Upper lobe of left lung (tissue), 6 donors: ENCODE measurements at places on chromosomes 2 and 18.
A peak's percentile ranks its signal among the peaks of the same experiment; 100 is the strongest.

- DNase-seq, result no peak
Observed at GRCh38 chr2:233399306-233400225, 45.3 kb downstream of the DGKD start.

DNA sequence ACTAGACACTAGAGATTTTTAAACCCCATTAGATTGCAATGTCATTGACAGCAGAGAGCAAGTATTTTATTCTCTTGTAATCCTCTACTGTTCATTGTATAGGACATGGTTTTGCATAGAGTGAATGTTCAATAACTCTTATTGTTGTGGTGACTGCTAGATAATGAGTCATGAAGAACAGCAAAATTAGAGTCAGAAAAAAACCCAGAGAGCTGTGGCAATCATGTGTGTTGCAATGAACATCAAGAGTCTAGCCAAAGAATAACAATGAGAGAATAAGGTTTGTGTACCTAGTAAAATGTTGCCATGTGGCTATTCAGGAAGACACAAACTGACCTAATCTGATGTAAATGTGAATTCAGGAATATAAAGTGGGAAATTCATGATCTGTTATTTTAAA lies 684.0 kb downstream of the DSC3 start:
- DNase-seq, result no peak

DNA sequence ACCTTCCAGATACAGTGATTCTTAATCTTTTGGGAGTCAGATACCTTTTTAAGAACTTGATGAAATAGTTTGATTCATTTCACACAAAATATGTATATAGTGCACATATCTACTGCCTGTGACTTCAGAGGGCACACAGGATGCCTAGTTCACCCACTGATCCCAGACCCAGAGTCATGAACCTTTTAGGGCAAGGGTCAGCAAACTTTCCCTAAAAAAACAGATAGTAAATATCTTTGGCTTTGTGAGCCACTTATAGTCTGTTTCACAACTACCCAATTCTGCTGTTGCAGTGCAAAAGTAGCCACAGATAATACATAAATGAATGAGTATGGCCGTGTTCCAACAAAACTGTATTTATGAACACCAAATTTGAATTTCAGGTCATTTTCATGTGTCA lies 124.9 kb downstream of the ANKRD44 start:
- no peak for DNase-seq

DNA sequence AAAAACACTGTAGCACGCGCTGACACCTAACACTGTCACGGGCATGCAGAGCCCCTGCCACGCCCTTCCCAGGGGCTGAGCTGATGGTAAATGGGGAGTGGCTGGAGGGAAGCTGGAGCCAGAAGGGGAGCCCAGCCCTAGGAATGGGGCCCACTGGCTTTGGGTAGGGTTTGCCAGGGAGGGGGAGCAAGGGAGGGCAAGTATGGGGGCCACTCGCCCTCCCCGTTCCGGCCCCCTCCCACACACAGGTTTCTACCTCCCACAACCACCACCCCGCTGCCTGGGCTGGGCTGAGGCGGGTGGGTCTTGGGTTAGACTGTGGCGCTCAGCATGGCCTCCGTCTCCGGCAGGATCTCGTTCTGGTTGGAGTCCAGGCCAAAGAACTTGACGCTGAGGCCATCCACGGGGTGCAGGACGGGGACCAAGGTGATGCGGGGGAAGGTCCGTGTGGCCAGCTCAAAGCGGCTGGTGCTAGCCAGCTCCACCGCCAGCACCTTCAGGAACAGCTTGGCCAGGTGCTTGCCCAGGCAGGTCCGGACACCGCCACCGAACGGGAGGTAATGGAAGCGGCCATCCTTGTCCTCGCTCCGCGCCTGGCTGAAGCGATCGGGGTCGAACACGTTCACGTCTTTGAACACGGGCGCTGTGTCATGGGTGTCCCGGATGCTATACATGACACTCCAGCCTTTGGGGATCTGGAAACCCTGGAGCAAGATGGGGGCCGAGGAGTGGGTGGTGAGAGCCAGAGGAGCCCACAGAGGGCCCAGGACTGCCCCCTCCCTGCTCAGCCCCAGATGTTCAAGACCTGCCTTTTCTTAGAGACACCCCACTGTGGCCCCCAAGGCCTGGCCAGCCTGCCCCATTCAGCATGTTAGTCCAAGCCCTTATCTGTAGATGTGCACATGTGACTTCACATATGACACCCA lies 15.5 kb downstream of the CYP26B1 start:
- DNase-seq, result peak; percentile 75

DNA sequence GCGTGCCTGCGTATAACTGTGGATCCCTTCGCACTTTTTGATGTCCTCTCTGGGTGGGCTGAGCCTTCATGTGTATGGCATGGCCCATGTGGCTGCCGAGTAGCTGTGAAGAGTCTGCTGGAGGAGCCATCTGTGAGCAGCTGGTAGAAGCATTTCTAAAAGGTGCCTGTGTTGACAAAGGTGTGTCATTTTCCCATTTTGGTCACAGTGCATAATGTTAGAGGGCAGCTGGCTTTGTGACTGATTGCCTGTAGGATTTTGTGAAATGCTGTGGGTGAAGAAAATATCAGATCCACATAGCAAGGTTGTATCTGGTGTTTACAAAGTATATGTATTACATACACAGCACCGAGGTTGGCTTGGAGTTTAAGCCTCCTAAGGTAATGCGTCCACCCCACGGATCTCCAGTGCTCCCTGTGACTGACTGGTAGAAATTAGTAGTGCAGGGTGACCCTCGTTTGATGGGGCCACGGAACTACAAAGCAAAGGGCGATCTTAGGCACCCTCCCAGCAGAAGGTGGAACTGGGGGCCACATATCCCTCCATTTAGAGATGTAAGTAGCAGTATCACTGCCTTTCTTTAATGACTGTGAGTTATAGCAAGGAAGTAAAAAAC lies 16.5 kb downstream of the GATA6 start:
- no peak for DNase-seq

DNA sequence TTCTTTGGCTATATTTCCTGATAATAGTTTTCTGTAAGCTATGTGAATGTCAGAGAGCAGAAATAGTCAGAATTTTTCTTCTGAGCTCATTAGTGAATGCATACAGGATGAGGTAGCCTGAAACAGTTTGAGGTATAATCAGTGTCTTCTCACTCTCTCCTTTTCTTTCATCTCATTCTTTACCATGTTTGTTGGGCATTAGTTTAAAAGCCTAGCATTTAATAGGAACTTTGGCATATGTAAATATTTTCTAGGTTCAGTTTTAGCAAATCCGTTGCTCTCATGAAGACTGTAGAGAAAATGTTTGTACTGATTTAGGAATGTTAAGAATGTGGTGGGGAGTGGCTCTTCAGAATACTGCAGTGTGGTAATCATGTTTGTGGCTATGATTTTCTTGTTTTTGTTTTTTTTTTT lies 119.4 kb downstream of the PARD3B start:
- no peak for DNase-seq

GRCh38 chr18:59810735-59811520 lies 88.9 kb upstream of the PMAIP1 start:
- no peak for DNase-seq

- DNase-seq, result no peak
Observed at GRCh38 chr2:71583876-71584275, 130.5 kb downstream of the DYSF start.

GRCh38 chr2:28902584-28902983 lies 8.1 kb downstream of the WDR43 start:
- no peak for DNase-seq

DNA sequence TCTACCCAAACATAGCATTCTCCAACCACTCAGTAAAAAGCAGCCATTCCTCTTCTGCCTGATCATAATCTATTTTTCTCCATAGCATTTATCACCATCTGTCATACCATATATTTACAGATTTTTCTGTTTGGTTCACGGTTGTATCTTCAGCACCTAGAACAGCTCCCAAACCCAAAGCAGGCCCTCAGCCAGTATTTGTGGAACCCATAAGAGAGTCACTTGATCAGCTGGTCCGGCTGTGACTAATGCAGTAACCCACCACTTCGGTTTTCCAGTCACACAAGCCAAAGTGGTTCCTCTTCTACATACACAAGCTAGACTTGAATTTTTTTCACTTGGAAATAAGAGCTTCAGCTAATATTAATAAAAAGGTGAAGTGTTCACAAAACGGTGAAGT lies 511.6 kb upstream of the CELF4 start:
- no peak for DNase-seq

DNA sequence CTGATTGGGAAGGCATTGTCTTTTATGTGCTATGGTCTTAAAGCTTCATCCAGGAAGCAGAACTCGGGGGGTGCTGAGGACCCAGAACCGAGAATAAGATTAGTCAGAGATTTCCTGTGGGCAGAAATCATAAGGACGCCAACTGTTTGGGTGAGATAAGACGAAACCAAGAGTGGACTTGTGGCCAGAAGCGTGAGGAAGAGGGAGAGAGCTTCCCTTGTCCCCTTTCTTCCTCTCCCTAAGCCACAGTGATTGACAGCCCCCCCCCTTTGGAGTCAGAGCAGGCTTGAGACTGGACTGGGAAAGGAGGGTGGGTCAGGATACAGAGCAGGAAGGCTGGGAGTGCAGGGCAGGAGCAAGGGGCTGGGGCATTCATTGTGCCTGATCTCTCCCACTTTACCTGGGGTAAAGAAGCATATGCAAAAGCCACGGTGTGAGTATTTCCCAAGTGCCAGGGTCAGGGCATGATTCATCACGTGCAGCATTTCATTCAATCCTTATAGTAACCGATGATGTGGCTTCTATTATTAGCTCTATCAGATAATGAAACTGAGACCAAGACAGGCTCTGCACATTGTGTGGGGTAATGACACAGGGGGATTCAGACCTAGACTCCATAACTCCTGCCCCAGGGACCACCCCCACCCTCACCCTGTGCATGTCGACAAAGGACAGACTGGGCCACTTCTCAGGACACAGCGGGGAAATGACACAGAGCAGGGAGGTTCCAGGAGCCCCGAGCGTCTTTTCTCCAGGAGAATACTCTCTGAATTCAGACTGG lies 3.0 kb upstream of the IL1RN start:
- no peak for DNase-seq

DNA sequence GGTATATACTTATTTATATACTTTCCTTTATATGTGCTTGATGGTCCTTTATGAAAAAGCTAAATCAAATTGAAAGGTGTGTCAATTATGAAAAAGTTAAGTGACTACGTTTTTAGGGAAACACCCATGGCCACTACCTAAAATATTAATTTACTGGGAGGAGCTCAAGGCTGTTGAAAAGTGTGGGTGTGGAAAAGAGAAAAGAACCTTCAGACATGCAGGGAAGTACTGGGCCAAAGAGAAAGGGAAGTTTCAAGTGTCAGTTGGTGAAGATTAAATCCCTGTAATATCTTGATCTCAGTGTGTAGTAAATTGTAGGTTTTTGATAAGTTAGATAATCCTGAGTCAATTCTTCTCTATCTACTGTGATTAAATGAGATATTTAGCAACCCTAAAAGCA lies 6.2 kb upstream of the GKN1 start:
- no peak for DNase-seq

GRCh38 chr2:44498551-44498950 lies 136.8 kb downstream of the CAMKMT start:
- DNase-seq, result no peak

- DNase-seq, result no peak
Observed at GRCh38 chr2:222256250-222256649, 42.5 kb downstream of the PAX3 start.

GRCh38 chr2:44433895-44434294 lies 72.1 kb downstream of the CAMKMT start:
- DNase-seq, result no peak

DNA sequence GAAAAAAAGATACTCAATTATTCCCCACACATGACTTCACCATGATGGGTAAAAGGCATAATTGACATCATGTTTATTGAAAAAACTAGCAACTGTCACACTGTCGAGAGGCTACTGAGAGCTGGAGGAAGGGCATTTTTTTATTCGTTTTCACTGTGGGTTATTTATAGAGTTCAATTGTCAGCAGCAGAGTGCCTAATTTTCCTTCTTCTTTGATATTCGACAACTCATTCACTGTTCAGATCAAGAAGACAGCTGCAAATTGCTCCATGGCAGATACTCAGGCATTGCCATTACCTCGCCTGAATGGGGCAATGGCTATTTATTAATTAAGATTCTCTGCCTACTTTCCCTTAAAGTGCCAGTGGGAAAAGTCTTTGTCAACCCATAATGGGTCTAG lies 197.5 kb upstream of the NRP2 start:
- no peak for DNase-seq
